NCI-H69 (cell line): ENCODE measurements at places on chromosomes 2 and 18.

GRCh38 chr18:76725445-76725844, 96.9 kb upstream of the ZNF236 start:
- no peak for DNase-seq

- DNase-seq: no peak
These were observed 19.3 kb upstream of the HPCAL1 start for GRCh38 chr2:10283106-10284062.

DNA sequence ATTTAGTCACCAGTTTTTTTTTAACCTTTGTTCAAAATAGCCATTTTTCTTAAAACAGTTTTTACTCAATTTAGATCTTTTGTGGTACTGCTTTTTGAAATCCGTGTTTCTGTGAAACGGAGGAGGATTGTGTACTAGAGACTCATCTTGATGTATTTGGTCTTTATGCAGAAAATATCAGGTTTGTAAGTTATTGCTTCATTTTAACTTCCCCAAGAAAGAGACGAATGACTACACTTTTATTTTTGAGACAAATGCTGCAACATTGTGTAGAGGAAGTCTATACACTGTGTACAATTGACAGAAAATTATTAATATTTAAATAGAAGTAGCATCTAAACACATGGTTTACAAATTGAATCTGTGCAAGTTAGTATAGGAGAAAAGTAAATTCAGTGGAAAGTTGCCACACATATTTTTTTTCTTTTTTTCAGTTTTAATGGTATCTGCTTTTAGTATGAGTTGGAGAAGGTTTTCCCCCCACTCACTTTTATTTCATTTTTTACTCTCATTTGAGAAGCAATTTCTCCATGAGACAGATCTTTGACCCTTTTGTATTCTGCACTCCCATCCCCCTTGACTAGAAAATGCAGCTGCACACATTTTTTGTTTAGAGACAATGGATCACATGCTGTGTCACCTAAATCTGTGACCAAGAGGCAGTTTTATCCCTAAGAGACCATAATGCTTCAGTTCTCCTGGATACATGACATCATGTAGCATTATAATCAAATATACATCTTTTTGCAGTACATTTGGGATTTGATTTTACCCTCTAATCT, 200.8 kb upstream of the STON1 start:
- peak; percentile 86 for DNase-seq

DNA sequence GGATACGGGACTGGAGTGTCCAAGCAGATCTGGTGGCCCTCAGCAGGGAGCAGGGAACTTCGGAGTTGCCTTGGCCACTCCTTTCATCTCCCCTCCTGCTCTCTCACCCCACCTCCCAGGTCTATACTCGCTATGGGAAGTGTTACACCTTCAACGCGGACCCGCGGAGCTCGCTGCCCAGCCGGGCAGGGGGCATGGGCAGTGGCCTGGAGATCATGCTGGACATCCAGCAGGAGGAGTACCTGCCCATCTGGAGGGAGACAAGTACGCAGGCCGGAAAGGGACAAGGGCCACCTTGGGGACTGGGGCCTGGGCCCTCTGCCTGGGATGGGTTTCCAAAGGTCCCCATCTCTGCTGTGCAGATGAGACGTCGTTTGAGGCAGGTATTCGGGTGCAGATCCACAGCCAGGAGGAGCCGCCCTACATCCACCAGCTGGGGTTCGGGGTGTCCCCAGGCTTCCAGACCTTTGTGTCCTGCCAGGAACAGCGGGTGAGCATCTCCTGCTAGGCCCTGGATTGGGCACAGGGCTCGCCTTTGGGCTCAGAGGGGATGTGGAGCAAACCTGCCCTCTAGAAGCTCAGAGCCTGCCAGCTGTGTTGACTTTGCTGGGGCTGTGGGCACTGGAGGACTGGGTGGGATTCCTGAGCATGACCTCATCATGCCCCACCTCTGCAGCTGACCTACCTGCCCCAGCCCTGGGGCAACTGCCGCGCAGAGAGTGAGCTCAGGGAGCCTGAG, 11.8 kb downstream of the CHPF start:
- peak; percentile 25 for DNase-seq

GRCh38 chr18:44802508-44802907, 121.8 kb downstream of the SETBP1 start:
- DNase-seq: peak; percentile 76

DNA sequence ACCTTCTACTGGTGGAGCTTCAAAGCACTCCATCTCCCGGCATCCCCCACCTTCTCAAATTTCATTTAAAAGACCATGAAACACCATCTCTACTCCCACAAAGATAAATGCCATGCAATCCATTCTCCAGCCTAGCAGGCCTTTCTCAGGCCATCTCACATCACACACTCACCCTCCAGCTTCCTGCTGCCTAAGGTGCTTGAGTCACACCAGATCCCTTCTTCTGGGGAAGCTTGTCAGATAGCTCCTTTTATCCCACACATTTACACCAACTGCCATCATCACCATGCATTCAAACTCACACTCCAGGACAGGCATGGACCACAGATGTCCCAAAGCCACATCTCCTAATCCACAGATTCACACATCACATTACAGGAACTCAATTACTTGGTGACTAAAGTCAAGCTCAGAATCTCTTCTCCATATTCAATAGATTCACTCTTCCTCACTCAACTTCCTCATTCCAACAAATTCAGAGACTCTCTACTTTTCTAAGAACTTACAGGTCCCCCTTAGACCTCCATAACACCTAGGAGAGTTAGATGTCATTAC, 292.5 kb downstream of the TNS1 start:
- no peak for DNase-seq
